8988T (cell line): ENCODE measurements at places on chromosomes 12 and 14.
A peak's percentile ranks its signal among the peaks of the same experiment; 100 is the strongest.

DNA sequence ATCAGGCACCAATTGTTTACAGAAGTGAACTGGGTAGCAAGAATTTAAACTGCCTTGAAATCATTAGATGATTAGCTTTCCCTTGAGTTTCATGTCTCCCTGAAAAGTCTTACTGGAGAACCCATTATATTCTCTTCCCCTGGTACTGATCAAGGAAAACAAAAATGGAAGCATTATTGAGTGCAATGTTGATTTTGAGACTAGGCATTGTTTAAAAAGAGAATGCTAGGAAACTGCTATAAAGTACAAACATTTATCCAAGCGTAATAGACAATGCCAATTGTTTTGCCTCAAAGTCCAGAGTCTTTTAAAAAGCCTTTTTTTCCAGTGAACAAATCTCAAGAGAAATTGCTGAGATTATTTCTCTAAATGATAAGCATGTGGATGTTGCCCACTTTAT is 197.0 kb downstream of the CCER1 start:
- no peak for DNase-seq

GRCh38 chr14:67571275-67571990 is 28.6 kb downstream of the PIGH start:
- DNase-seq = peak; percentile 56

DNA sequence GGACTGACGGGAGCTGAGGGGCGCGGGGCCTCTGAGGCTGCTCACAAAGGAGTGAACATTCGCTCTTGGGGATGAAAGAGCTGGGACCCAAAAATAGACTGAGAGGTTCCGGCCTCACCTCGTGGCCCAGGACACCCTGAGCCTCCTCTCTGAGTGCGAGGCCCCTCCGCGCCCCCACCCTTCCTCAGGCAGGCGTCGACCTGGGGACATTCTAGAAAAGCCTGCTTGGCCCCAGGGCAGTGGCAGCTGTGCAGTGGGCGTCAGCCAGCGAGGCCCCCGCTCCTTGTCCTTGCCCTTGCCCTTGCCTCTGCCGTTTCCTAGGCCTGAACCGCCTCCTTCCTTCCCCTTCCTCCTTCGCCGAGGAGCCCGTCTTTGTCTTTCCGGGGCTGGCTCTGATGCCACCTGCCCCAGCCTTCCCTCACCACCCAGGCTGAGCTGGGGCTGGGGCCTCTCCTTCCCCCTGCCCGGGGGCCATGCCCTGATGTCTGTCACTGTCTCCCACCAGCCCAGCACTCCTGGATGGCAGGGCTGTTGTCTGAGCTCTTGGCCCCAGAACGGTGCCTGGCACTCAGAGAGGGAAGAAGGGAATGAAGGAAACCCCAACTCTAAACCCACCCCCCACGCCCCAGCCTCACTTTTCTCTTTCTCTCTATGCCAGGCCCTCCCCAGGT is 208.2 kb upstream of the RTL1 start:
- no peak for DNase-seq

DNA sequence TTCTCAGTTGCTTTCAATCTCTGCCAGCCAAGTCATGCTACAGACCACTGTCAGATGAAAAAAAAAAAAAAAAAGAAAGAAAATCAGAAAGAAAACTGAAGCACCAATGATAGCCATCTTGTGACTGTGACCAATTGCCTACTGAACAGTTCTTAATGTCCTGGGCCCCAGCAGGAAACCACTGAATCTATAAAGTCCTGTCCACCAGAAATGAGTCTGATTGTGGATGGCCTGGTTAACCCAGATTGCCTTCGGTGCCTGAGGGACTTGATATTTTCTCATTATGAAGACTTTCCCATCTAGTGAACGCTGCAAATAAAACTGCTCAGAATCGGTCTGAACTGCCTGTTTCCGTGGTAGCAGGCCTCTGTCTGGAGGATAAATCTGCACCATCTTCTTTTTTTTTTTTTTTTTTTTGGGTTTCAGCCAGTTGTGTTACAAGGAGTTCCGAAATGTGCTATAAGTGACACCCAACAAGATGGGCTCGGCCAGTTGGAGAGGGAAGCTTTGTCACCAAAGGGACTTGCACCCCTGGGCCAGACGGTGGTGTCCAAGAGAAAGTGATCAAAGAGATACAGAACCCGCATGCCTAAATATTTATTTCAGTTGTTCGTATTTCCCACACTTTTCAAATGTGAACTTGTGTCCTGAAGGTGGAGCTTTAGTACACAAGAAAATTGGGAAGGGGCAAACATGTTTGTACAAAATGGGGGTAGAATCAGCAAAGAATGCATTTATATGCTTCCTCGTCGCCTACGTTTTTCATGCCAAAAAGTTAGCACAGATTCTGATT is 3.0 kb upstream of the PLXNC1 start:
- DNase-seq = peak; percentile 75

GRCh38 chr14:33068626-33069025 is 129.9 kb downstream of the NPAS3 start:
- no peak for DNase-seq

- no peak for DNase-seq
Observed at GRCh38 chr12:69240631-69240995, 1.2 kb downstream of the CPSF6 start.

DNA sequence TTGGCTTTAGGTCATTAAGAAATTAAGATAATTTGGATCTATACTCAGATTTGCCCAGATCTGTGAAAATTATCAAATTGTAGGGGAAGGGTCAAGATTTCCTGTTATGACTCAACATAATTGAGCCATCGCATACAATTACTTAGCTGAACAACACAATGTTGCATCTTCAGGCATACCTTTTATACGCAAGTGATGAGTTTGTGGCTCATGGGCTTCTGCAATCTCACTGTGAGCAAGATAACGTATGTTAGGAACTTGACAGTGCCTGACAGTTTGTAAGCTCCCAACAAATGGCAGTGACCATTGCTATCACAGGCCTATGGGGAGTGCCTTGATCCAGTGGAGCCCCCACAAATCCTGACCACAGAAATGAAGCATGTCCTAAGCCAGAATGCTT is 199.7 kb downstream of the BCAT1 start:
- no peak for DNase-seq

DNA sequence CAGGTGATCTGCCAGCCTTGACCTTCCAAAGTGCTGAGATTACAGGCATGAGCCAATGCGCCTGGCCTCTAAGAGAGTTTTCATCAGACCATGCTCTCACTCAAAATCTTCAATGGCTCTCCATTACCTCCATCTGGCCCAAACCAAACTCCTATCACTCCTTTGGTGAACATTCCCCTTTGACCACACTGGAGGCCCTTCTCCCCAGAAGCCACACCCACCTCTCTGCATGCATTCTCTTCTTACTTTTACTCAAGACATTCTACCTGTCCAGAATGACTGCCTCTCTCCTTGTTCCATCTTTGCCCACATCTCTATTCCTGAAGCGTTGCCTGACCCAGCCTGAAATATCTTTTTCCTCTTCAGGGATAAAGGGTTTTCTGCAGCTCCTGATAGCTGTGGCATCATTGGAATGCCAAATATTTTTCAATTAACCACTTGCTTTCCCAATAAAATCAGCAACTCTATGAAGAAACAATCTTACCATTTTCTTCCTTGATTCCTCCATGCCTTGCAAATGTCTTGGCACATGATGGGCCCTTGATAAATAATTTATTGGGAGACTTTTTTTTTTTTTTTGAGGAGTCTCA is 15.5 kb downstream of the PLEK2 start:
- no peak for DNase-seq

GRCh38 chr12:55771736-55772135 is 28.8 kb downstream of the GDF11 start:
- no peak for DNase-seq

- no peak for DNase-seq
Observed at GRCh38 chr12:31220633-31221550, 105.1 kb downstream of the SINHCAF start.
